Stimulated activated CD4-positive, alpha-beta T cell treated with anti-CD3 and anti-CD28 coated beads, Interleukin-1b, Interleukin-23, amount 100 ng/mL, for 1 hour (primary cell): ENCODE measurements at places on chromosomes 7 and 10.

DNA sequence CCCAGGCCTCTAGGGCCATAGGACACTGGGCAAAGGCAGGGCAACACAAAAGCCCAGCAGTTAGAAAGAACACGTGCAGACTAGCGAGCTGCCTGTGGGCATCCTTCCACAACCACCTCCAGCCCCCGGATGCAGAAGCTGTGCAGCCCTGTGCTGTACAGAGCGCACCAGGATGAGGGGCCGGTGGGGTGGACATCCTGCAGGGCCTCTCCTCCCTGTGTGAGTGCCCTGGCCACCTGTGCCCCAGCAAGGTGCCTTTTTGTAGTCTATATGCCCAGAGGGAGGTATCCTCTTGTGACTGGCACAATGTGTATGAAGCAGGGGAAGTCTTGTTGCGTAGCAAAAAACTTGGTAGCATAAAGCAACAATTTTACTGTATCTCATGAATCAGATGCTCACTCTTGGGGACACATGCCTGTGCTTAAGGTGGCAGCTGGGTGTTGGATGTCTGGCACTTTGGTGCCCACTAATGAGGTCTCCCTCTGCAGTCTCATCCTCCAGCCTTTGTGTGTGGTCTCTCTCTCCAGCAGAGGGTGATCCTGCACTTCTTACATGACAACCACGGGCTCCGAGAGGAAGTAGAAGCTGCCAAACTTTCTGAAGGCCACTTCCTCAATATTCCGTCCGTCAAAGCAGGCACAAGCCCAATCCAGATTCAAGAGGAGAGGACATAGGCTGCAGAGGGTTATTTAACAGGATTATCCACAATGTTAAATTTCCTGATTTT lies 8.7 kb downstream of the NCAPG2 start:
- DNase-seq: no peak

GRCh38 chr7:30911561-30911969 lies at the start of gene AQP1:
Gene AQP1 (plus strand): TSS chr7:30911853. CDS start chr7:30911910, 57 bp downstream.
- no peak for DNase-seq

DNA sequence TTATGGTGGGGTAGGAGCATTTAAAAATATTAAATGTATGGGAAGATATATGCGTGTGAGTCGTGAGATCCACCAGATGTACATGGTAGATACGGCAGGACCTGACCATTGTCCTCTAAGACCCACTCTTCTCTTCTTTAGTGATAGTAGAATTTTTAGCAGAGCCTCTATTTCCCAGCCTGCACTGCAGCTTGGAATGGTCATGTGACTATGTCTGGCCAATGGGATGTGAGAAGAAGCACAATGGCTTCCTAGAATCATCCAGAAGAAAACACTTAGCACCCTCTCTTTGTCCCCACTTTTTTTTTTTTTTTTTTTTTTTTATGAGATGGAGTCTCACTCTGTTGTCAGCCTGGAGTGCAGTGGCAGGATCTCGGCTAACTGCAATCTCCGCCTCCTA lies 86.6 kb upstream of the CYTH3 start:
- DNase-seq: no peak

GRCh38 chr10:2979306-2979705 lies 88.0 kb upstream of the PFKP start:
- DNase-seq: no peak

- no peak for DNase-seq
These were observed 74.6 kb downstream of the PAXIP1 start for GRCh38 chr7:154928136-154929005.

GRCh38 chr7:144738708-144739314 lies 97.0 kb downstream of the TPK1 start:
- no peak for DNase-seq

DNA sequence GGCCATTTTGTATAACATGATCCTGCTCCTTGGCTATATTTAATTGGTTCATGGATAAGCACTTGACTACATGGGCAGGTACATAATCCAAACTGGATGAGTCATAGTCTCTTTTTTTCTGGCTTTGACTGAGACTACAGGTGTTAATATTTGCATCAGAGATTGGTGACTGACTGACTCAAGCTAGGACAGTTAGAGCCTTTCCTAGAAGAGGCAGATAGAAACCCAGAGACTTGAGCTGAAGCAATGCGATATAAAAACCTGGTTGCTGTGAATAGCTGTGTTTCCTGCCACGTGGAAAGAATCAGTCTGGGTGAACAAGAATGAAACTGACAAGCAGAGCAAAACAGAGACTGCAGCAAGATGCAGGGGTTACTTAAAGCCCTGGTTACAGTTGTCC lies 81.0 kb downstream of the SAMD9 start:
- DNase-seq: no peak

DNA sequence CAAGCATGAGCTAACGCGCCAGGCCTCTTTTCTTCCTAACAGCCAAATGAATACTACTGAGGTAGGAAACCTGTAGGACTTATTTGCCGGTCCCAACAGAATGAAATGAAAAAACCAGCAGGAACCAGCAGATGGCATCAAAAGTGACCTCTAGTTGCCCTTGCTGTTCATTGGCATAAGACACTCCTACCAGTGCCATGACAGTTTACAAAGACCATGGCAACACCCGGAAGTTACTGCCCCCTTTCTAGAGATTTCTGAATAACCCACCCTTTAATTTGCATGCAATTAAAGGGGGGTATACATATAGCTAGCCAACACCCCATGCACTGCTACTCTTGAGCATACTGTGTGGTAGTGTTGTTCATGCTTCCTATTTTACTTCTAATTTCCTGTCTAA lies 65.2 kb downstream of the ATE1 start:
- no peak for DNase-seq

DNA sequence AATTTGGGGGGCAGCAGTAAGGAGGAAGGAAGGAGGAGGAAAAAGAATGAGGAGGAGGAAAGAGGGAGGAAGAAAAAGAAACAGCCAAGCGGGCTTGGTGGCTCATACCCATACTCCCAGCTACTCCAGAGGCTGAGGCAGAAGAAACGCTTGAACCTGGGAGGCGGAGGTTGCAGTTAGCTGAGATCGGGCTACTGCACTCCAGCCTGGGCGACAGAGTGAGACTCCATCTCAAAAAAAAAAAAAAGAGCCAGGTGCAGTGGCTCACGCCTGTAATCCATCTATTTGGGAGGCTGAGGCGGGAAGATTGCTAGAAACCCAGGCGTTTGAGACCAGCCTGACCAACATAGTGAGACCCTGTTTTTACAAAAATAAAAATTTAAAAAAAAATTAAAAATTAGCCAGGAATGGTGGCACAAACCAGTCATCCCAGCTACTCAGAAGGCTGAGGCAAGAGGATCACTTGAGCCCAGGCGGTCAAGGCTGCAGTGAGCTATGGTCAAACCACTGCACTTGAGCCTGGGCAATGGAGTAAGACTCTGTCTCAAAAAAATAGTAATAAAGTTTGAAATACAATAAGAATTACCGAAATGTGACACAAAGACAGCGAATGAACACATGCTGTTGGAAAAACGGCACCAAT lies 14.1 kb upstream of the CRCP start:
- no peak for DNase-seq
